ENCODE measurements at places on chromosomes 4 and X.

DNA sequence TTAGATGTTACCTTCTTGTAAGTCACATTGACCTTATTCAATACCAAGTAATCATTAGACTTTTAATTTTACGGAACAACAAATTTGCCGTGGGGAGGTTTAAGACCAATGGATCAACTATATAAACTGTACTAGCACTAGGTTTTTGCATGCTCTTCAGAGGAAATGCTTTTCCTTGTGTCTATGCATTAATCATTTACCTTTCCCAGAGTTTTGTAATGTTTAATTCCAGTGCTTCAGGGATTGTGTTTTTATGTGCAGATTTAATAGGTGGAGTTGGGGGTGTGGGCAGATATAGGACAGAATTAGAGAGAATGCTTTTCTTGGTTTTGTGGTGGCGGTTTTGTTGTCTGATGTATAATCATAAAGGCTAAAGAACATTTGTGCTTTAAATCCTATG is 76.0 kb upstream of the SMARCA5 start:
- DNase-seq = no peak

DNA sequence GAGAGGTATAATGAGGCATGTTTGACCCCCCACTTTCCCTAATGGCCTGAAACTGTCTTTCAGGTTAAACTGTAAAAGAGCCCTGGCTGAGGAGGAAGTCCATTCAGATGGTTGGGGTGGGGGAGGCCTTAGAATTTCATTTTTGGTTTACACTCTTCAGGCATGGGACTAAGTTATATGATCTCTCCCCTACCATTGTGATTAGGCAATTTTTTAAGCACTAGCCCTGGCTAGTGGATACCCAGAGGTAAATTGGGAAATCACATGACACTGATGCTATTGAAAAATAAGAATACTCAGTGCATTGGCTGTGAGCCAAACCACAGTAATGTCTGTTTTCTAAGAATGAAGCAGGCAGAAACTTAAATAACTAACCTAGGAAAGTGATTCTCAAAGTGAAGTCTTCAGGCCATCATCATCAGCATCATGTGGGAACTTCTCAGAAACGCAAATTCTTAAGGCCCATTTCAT is 149.7 kb downstream of the RRAGB start:
- DNase-seq = no peak

GRCh38 chr4:147846318-147847155 is 114.6 kb downstream of the ARHGAP10 start:
- no peak for DNase-seq

DNA sequence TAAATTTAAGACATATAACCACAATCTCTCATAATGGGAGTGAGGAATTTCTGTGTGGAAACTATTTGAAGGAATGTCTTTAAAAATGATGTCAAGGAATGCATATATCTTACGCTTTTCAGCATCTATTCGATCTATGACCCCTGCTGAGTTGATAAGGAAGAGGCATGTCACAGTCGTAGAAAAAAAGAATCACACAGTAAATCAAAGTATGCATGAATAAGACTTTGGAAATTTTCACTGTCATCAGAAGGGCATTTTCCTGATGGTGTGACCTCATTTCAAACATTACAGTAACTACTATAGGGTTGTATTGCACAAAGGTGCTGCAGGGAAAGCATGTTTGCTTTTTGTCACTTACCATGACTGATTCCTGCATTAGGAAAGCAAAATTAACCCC is 41.5 kb downstream of the REELD1 start:
- DNase-seq = no peak

DNA sequence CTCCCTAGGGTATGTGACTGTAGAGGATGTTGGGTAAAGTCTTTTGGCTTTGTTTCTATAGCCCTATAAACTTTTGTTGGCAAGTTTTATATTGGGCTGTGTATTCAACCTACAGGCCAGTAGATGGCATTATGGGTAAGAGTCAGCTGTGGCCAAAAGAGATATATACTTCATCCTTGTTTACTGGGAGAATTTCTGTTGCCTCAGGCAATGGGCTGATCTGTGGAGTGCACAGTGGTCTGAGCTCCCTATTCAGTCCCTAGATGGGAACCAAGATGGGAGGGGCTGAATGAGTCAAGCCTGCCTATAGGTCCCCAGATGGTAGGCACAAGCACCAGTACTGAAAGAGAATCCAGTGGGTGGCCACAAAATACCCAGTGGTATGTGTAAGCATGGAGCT is 580.6 kb downstream of the EPHA5 start:
- no peak for DNase-seq

- DNase-seq = no peak
These were observed 27.7 kb downstream of the PAK3 start for GRCh38 chrX:111123606-111124179.

DNA sequence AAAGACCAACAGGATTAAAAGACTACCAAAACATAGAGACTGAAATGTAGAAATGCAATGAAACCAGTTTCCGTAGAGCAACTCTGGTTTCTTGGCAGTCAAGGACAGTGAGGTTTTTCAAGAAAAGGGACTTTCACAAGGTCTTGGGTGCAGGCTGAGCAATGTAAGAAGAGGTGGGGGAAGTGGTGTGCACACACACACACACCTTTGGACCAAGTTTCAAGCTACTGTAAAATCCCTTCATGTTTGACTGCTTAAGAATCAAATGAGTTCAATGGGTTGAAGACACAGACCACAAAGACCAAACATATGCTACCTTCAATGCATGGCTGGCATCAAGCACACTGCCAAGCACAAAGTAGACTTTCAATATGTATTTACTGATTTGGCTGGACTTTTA is 17.8 kb upstream of the MCF2 start:
- no peak for DNase-seq

DNA sequence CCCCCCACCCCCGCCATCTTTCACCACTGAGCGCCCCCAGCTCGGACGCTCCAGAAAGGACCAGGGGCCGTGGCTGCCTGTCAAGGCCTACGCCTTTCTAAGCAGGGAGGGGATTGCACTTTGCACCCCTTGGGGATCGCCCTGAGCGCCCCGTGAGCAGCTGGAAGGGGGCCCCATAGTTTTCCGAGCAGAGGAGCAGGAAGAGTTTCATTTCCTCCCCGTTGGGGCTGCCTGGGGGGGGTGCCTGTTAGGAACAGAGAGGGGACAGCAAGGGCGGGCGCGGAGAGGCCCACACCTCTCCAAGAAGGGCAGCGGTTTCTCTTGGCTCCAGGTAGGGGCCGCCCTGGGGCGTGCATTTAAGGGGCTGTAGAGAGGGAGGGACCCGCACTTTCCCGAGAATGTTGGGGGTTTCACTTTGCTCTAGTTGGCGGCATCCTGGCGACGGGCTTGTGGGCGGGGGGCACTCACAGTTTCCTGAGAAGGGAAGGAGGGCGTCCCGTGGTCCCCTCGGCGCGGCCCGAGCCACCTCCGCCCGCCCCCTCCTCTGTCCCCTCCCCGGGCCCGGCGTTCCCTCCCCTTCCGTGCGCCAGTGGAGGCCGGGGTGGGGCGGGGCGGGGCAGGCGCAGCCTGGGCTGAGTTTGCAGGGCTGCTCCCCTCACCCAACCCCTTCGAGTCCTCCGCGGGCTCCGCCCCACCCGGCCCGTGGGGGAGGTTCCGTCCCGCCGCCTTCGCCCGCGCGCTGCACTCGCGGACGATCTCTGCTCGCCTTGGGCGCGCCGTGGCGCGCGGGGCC is 82.3 kb upstream of the CD99 start:
- DNase-seq = peak; percentile 71

GRCh38 chrX:11239230-11239629 is 54.0 kb upstream of the AMELX start:
- DNase-seq = no peak

GRCh38 chrX:24498181-24498580 is 33.1 kb downstream of the PDK3 start:
- peak; percentile 18 for DNase-seq

GRCh38 chr4:102828497-102828808 is 1.1 kb upstream of the UBE2D3 start:
- no peak for DNase-seq

DNA sequence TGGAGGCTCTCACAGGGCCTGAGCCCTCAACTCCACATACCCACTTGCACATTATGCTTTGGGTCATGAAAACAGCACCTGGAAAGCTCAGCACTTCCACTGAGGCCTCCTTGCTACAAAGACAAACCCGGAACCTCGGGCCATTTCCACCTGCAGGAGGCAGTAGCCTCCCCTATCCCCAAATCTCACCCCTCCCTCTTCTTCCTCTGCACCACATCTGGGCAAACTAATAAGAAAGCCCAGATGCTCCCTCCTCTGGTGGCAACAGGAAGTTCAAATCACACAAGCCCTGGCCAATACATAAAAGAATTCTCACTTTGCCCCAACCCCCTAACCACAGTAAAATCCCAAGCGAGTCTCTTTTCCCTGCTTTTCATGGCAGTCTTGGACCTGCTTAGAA is 136.4 kb downstream of the MAPK10 start:
- DNase-seq = no peak

GRCh38 chrX:13077168-13077567 is 32.7 kb upstream of the FAM9C start:
- DNase-seq = no peak

GRCh38 chr4:139863531-139863930 is 197.9 kb downstream of the MGST2 start:
- no peak for DNase-seq

DNA sequence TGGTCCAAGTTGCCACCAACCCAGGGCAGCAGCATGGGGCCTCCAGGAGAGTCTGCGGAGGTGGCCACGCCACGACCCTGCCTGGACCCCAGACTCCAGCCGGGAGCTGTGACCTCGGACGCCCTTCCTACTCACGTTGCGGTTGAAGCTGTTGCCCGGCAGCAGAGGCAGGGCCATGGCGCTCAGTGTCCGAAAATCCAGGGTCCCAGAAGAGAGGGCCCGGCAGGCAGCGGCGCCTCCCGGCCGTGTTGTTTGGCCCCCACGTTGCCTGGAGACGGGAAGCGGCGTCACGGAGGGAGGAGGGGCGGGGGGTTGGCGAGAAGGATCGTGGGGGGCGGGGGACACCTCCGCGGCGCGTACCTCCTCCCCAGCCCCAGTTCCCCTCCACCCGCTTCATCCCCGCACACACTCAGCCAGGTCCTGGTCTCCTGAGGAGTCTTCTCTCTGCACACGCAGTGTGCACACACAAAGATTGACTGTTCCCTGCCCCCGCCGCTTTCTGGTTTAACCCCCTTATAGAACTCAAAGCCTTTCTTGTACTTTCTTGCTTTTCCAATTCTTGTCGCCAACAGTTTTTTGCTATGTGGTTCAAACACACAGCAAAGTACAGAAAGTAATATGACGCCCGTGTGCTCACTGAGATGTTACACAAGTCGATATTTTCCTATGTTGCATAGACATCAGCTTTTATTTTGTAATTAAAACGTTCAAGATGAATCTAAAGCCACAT is at the start of gene EFHC2:
Gene EFHC2 (minus strand): TSS at position 261 of the 730 bp plus-strand sequence. CDS start 84 bp downstream, at position 177.
- DNase-seq = peak; percentile 15

DNA sequence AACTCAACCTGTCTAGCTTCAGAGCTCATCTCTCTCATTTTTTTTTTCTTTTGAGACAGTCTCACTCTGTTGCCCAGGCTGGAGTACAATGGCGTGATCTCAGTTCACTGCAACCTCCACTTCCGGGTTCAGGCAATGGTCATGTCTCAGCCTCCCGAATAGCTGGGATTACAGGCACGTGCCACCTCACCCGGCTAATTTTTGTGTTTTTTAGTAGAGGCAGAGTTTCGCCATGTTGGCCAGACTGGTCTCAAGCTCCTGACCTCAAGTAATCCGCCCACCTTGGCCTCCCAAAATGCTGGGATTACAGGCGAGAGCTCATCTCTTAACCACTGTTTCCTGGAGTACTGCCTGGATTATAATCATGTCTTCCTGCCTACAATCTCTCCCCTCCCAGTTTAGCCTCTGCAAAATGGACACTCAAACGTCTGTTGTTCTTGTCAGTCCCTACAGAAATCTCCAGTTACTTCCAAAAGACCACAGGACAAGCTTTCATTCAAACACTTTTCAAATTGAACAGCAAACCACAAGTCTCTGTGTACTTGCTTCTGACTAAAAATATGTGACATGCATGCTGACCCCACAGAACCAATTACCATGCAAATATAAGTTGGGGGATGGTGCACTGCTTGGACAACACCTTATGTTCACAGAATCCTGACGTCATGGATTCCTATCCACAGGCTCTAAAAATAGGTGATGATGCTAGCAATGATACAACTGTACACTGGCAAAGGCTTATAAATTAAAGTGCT is 137.2 kb downstream of the SH3KBP1 start:
- DNase-seq = no peak

DNA sequence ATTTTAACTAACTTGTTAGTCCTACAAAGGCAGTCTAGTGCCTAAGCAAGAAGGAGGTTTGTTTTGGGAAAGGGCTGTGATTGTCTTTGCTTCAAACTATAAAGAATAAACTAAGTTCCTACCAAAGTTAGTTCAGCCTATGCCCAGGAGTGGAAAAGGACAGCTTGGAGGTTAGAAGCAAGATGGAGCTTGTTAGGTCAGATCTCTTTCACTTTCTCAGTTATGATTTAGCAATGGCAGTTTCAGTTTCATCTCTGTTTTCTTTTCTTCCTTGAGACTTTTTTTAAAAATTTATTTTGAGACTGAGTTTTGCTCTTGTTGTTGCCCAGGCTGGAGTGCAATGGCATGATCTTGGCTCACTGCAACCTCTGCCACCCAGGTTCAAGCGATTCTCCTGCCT is 82.9 kb upstream of the NLGN4X start:
- DNase-seq = no peak

DNA sequence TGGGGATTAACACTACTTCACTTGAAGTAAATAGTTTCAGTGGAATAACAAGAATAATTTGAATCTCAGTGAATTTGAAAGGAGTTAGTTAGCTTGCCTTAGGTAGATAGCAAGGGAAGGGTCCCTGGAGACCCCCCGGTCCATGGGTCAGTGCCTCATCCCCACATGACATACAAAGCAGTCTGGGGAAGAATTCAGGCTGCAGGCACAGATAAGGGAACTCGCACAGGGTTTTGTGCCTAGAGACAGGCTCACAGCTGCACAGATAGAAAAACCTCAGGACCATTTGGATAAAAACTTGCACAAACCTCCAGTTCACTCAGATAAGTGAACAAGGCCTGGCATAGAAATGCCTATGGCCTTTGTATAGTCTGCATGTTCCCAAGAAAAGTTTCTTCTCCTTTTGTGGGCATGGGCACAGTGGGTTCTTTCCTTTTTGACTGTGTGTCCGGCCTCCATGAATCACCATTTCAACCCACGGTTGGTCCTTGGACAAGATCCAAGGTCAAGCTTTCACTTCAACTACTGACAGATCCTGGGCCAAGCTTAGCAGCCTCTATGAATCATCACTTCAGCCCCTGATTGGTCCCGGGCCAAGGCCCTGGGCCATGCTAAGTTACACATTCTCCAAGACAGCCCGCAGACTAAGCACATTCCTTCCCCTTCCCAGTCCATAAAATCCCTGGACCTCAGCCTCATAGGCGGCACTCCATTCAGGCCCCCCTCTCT is 108.3 kb upstream of the KLHL4 start:
- DNase-seq = no peak

DNA sequence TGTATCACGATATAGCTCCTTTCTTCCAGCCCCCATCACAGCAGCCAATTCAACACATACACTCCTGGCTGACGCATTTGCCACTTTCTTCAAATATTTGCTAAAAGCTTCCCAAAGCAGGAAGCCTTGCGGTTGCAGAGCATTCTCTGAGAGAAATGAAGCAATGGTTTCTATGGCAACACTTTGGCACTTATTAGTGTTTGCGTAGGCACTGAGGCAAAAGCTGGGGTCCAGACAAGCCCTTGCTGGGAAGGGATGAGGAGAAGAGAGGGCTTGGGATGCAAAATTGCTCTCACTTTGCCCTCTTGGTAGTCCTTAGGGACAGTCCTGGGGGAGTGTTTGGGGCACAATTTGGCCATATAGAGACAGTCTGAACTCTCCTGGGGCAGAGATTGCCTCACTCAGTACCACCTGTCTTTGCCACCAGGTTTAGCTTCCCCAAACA is 55.0 kb upstream of the PAK3 start:
- no peak for DNase-seq

- DNase-seq = no peak
These were observed 2.9 kb upstream of the USP53 start for GRCh38 chr4:119209586-119209985.

All from glutamatergic neuron (in vitro differentiated cells).